ENCODE measurements at places on chromosomes 12 and 14.

DNA sequence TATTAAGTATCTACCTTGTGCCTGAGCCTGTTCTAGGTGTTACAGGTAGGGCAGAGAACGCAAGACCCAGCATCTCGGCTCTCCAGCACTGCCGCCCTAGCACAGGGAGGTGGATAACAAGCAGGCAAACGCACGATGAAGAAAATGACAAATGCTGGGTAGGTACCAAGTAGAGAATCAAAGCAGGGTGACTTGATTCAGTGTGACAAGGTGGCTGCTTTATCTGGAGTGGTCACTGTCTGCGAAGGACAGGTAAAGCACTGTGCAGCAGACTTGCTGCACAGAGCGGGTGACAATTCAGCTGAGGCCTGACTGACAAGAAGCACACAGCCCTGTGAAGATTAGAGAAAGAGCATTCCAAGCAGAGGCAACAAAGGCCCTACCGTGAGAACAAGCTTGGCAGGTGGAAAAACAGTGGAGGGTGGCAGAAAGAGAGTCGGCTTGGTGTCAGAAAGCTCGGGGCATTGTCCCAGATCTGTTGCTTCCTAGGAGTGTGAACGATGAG, 12.9 kb downstream of the PRKCH start:
- no peak for DNase-seq

DNA sequence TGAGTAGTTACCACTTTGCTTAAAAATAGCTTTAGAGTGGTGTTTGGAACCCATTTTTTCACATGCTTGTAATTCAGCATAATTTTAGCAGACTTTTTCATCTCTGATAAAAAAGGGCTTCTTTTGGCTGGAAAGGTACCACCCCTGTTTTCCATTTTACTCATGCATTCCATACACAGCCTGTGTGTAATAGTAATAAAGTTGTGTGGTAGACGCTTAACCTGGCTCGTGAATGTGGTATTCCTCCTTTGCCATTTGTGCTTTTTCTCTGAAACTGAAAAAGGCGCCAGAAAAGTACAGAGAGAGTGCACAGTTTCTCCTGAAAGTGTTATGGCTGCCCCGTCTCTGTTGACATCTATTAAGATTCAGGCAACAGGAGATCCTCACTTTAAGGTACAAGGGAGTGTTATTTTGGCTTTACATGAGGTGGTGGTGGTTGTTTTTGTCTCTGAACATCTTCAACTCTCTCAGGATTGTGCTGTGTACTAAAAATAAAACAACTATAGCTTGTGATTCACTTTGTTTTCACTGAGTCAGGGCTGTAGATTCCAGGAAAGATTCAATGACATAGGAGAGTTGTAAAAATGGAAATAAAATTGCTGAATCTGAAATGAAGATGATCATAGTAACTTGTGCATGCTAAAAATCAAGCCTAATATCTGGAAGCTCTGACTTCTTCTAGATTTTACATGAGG, 45.6 kb upstream of the MIS18BP1 start:
- DNase-seq: no peak

- no peak for DNase-seq
These were observed 30.3 kb downstream of the KITLG start for GRCh38 chr12:88549929-88550328.

DNA sequence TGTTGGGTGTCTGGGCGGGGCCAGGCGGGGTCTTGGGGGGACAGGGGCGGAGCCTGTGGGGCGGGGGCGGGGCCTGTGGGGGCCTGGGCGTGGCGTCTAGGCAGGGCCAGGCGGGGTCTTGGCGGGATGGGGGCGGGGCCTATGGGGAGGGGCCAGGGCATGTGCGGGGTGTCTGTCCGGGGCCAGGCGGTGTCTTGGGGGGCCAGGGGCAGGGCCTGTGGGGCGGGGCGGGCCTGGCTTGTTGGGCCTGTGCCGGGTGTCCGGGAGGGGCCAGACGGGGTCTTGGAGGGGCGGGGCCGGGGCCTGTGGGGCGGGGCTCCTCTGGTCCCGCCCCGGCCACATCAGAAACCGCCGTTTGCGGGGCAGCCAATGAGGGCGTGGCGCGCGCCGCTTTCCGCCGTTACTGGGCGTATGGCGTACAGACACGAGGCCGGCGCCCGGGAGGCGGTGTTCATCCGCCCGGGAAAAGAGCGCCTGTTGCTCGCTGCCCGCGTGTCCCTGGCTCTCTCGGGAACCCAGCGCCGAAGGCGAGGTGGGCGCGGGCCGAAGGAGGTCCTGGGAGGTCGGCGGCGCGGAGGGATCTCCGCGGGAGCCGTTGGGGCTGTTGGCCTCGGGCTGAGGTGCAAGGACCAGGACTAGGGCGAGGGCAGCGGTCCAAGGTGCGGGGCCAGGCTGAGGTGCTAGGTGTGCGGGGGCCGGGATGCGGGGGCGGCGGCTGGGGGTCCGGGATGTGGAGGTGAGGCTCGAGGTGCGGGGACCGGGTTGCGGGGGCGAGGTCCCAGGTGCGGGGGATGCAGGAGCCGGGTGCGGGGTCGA, at the start of gene PIWIL1:
Gene PIWIL1 (plus strand): TSS at position 400 of the 816 bp plus-strand sequence. CDS start 4,705 bp downstream, outside the sequence.
- DNase-seq: no peak

- no peak for DNase-seq
These were observed 79.7 kb upstream of the REP15 start for GRCh38 chr12:27616356-27617142.

All from fibroblast of skin of right biceps (primary cell).